ENCODE measurements at places on chromosomes 5 and 9.

DNA sequence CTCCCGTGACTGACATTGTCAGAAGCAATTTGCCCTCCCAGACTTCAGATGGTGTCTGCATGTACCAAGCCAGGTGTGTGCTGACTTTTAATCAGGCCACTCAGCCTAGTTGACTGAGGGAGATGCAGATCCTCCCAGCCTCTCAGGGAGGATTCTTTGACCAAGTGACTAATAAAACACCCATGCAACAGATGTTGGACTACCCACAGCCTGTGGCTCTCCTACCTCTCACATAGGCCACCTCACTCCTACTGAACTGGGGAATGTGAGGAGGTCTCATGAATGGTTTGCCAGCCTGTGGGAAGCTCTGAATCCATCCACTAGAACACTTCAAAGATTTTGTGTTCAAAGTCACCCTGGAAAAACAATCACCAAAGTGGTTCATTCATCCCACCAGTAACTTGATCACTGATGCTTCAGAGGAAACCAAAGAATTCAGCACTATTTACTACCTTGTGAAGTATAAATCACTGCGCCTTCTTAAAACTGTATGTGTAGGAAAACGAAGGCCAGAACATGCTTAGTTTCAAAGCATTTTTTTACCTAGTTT is 80.1 kb downstream of the ESM1 start:
- no peak for DNase-seq

DNA sequence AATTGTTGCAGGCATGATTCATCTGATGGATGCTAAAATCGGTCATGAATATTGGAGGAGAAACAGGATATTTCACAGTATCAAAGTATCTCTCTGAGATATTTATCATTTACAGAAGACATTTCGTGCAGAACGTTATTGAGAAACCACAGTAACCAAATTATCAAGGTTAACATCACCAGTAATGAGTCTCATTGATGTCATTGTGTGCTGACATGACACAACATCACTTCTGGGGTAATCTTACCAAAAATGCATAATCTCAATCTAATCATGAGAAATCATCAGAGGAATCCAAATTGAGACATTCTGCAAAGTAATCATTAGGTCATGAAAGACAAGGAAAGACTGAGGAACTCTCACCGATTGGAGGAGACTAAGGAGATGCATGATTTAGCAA is 42.7 kb downstream of the C5orf22 start:
- no peak for DNase-seq

- no peak for DNase-seq
Measured at GRCh38 chr9:37029304-37029775, 4.7 kb downstream of the PAX5 start.

GRCh38 chr5:122091936-122092600 is 14.0 kb upstream of the LOX start:
- DNase-seq: no peak

GRCh38 chr9:14480526-14480925 is 166.6 kb upstream of the NFIB start:
- DNase-seq: no peak

Data from 8988T (cell line).